GM23338 (cell line): ENCODE measurements at places on chromosomes 1 and 21. TPM values are rescaled to one million over a fixed set of nuclear protein-coding genes. Genes with fewer than 3 reads are reported as not detected.

DNA sequence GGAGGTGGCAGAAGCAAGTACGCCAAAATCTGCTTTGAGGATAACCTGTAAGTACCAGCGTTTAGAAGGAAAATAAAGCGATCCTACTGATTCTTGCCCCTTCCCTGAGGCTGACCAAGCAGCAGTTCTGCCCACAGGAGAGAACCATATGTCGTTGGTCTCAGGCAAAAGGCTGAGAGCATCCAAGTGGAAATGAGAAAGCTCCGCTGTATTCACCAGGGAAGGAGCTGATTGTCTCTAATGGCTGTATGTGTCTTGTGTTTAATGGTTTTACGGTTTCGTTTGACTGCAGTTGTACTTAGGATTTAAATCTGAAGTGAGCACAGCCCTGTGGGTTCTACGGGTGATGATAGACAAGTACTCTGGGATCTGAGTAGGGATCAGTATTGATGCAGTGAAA is 21.9 kb downstream of the FAM3B start:
- no peaks in the 10 kb centered on the region for H3K27me3 ChIP-seq
- no peaks in the 10 kb centered on the region for H3K4me1 ChIP-seq
- no peak for DNase-seq
- no peak overlapping the region for H3K27ac ChIP-seq
- no peak overlapping the region for H3K4me3 ChIP-seq
- no peaks in the 10 kb centered on the region; the same call in 1 of the 2 replicates for H3K36me3 ChIP-seq

- peak; percentile 58 for DNase-seq
- H3K36me3 ChIP-seq, result no peaks in the 10 kb centered on the region
- no peak overlapping the region for H3K27ac ChIP-seq
- H3K27me3 ChIP-seq, result no peaks in the 10 kb centered on the region
- no peaks in the 10 kb centered on the region for H3K4me1 ChIP-seq
These were observed 13.7 kb downstream of the LGR6 start for GRCh38 chr1:202207292-202207691.

DNA sequence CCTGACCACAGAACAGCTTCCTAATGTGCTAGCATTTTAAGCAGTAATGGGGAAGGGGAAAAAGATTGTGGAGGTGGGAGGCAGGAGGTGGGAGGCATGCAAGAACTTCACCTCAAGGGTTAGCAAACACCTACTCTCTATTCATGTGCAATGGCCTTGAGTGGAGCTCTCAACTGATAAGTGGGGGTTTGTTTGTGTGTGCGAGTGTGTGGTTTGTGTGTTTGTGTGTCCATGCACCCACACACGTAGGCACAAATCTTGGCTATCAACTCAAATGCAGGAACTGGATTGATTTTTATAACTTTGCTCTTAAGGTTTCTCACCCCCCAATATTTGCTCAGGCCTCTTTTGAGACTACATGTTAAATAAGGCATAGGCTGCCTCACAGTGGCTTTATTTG is 78.6 kb downstream of the SYT6 start:
- H3K27ac ChIP-seq, result peak overlapping the region; percentile 93
- DNase-seq, result no peak
- H3K36me3 ChIP-seq, result peaks cover 19% of the 10 kb centered on the region
- peaks cover 46% of the 10 kb centered on the region for H3K4me1 ChIP-seq

DNA sequence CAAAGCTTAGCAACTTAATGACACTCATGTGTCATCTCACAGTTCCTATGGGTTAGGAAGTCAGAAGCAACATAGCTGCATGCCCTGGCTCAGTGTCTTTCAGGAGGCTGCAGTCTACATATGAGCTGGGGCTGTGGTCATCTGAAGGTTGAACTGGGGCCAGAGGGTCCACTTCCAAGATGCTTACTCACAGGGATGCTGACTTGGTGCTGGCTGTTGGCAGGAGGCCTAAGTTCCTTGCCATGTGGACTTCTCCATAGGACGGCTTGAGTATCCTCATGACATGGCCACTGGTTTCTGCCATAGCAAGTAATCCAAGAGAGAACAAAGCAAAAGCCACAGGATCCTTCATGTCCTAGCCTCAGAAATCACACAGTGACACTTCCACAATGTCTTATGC is 12.1 kb upstream of the FAM43B start:
- H3K36me3 ChIP-seq, result no peaks in the 10 kb centered on the region
- no peak overlapping the region for H3K27ac ChIP-seq
- no peaks in the 10 kb centered on the region for H3K27me3 ChIP-seq

DNA sequence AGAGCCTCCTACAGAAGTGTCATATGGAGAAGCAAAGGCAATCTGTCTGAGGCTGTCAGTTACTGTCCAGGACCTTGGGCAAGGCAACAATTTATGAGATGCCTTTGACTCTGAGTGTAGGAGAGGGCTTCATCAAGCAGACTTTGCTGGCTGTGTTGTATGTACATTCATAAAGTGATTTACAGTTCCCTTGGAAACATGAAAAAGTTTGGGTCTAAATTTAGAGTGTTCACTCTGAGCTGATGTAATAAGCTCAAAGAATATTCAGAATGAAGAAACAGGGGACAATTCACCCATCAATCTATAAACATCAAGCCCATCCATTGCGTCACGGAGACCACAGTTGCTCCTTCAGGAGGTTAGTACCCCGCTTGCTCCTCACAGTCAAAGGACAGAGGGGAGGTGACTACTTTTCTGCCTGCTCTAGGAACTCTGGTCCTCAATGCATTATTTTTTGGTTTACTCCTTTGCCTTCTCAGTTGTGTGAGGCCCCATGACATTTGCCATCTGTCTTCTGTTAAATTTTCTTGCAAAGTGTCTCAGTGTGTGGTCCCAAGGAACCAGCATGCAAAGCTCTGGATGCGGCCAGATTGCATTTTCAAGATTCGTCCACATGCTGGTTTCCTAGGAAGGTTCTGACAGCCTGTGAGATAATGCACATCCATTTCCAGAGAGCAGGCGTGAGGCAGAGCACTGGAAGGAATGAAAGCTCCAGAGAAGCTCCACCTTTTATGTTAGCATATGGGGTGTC is 241.1 kb upstream of the KIAA0040 start:
- no peaks in the 10 kb centered on the region for H3K36me3 ChIP-seq
- no peaks in the 10 kb centered on the region for H3K4me1 ChIP-seq
- H3K27ac ChIP-seq, result no peak overlapping the region
- no peaks in the 10 kb centered on the region for H3K27me3 ChIP-seq
- no peak overlapping the region for H3K4me3 ChIP-seq
- no peak for DNase-seq

DNA sequence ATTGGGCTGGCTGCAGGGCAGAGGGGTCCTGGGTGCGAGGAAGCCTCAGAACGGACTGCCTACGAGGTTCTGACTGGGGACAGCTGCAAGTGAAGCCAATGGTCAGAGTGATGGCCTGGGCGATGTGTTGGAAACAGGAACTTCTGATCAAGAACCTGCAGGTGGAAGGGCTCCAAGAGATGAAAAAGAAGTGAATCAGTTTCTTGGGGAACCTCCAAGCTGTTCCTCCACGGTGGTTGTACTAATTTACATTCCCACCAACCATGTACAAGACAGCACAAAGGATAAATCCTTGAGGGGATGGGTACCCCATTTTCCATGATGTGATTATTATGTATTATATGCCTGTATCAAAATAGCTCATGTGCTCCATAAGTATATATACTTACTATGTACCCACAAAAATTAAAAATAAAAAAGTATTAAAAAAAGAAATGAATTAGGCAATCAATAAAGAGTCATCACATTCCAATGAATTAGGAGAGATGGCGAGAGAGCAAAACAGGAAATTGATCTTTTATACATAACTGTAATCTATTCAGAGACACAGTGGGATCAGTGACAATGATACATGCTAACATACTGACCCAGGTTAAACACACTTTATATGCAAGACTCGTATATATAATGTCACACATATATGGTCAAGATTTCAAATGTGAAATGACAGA is 58.1 kb downstream of the PTPN14 start:
- no peak overlapping the region for H3K4me3 ChIP-seq
- no peak overlapping the region for H3K27ac ChIP-seq
- no peak for DNase-seq
- no peaks in the 10 kb centered on the region for H3K27me3 ChIP-seq
- no peaks in the 10 kb centered on the region for H3K36me3 ChIP-seq

GRCh38 chr1:50109116-50109515 is 396 bp downstream of the ELAVL4 start:
- peaks cover 34% of the 10 kb centered on the region for H3K4me1 ChIP-seq
- no peaks in the 10 kb centered on the region for H3K27me3 ChIP-seq
- DNase-seq, result no peak
- H3K27ac ChIP-seq, result no peak overlapping the region
- H3K4me3 ChIP-seq, result no peak overlapping the region
- no peaks in the 10 kb centered on the region for H3K36me3 ChIP-seq

DNA sequence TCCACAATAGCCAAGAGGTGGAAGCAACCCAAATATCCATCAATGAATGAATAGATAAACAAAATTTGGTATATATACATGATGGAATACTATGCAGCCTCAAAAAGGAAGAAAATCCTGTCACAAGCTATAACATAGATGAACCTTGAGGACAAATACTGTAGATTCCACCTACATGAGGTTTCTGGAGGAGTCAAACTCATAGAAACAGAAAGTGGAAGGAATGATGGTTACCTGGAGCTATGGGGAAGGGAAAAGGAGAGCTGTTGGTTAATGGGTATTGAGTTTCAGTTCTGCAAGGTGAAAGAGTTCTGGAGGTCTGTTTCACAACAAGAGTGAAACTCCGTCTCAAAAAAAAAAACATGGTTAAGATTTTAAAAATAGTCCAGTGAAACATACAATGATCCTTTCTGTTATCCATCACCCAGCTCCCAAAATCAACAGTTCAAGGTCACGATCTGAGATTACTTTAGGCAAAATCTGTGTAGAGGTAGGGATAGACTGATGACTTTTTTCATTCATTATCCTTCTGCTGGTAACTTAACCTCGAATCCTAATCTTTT is 80.8 kb upstream of the HNRNPU start:
- H3K36me3 ChIP-seq, result no peaks in the 10 kb centered on the region
- H3K27ac ChIP-seq, result no peak overlapping the region
- DNase-seq, result no peak
- H3K27me3 ChIP-seq, result no peaks in the 10 kb centered on the region
- no peaks in the 10 kb centered on the region for H3K4me1 ChIP-seq

DNA sequence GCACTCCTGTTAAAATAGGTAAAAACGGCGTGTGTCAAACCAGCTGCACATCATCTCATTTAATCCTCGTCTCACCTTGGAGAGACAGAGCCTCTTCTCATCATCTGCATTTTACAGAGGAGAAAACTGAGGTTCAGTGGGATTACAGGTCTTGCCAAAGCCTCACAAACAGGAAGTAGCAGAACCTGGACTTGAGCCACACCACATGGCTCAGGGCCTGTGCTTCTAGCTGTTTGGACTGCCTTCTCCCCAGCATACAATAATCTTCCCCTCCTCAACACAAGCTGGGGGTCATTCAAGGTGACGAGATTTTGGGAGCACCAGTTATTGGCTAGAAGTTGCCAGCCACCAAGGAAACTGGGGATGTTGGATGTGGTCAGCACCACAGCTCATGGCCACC is 167.9 kb upstream of the ZC3H12A start:
- DNase-seq, result no peak
- no peak overlapping the region for H3K4me3 ChIP-seq

DNA sequence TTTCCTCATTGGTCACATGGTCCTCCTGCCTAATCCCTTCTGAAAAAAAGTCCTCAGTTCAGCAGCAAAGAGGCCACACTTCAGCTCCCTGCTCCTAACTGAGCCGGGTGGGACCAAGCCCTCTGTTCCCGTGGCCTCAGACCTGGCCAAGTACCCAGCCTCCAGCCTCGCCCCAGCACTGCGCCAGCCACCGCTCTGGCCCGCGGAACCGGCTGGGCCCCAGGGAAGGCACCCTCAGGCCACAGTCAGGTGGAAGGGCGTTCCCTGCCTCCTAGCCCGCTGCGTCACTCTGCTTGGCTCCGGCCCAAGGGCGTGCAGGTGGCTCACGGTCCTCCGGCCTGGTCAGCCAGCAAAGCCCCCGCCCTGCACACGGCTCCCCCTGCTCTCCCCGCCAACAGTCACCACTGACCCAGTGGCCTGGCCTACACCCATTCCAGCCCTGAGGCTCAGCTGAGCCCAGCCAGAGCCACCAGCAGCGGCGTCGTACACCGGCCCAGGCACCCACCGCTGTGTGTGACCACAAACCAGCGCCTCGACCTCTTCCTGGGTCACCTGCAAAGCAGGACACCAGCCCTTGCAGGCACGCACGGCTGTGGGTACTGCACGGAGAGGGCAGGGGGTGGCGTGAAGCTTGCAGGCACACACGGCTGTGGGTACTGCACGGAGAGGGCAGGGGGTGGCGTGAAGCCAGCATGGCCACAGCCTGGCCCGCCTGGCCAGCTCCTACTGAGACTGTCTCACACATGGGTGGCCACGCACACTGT is 19.4 kb downstream of the NADK start:
- H3K36me3 ChIP-seq, result peaks cover 16% of the 10 kb centered on the region; the same call in 1 of the 2 replicates
- H3K27me3 ChIP-seq, result no peaks in the 10 kb centered on the region
- H3K27ac ChIP-seq, result no peak overlapping the region
- DNase-seq, result no peak
- no peaks in the 10 kb centered on the region for H3K4me1 ChIP-seq
- no peak overlapping the region for H3K4me3 ChIP-seq

GRCh38 chr1:151814971-151815545 is 9.8 kb upstream of the LINGO4 start:
- H3K27me3 ChIP-seq, result no peaks in the 10 kb centered on the region
- H3K4me3 ChIP-seq, result no peak overlapping the region
- DNase-seq, result no peak
- no peaks in the 10 kb centered on the region for H3K36me3 ChIP-seq
- peaks cover 3% of the 10 kb centered on the region for H3K4me1 ChIP-seq
- no peak overlapping the region for H3K27ac ChIP-seq

DNA sequence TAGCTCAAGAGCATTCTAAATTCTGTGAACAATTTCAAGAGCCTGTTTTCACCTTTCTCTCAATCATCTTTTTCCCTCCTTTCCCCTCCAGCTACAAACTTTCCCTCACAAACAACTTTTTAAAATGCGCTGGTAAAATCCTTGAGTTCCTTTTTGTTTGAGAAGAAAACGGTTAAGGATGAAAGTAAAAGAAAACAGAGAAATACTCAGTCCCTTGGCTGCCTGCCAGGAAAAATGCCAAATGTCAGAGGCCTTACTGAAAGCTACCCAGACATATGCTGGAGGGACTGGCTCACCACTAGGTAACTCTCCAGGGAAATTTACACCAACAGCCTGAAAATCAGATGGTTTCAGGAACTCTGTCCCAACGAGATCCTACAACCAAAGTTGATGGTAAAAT is 11.0 kb upstream of the SERBP1 start:
- H3K27me3 ChIP-seq, result no peaks in the 10 kb centered on the region
- H3K27ac ChIP-seq, result no peak overlapping the region
- H3K36me3 ChIP-seq, result no peaks in the 10 kb centered on the region

- no peaks in the 10 kb centered on the region for H3K27me3 ChIP-seq
- no peak overlapping the region for H3K27ac ChIP-seq
- H3K4me3 ChIP-seq, result no peak overlapping the region
These were observed 302.4 kb upstream of the TMPRSS15 start for GRCh38 chr21:18705971-18706370.

The PEF1 gene
- 60.5 and 68.5 TPM in 2 replicates for total RNA-seq

The FMO1 gene
- total RNA-seq, result not detected in 2 replicates

The SLC44A3 gene
- total RNA-seq, result 2.9 and 6.8 TPM in 2 replicates
